NCI-H1694 treated with DMSO at 0.1 percent for 48 hours (cell line): ENCODE measurements at places on chromosomes 2 and 18.

DNA sequence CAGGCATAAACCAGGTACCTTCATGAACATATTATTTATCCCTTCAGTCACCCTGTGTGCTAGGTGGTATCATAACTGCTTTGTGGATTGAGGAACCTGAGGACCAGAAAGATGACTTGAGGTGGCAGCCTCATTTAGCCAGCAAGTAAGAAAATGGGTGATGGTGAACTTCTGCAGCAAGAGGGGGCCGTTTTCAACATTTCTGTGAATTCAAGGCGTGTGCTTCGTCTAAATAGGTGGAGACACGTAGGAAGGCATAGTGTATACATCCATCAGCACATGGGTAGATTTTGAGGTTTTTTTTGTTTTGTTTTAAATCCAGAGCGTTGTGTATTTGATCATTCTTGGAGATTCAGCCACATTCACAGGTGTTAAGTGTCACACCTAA lies 118.7 kb downstream of the SPTBN1 start:
- DNase-seq: no peak

GRCh38 chr2:177241711-177242120 lies 22.8 kb downstream of the NFE2L2 start:
- no peak for DNase-seq

DNA sequence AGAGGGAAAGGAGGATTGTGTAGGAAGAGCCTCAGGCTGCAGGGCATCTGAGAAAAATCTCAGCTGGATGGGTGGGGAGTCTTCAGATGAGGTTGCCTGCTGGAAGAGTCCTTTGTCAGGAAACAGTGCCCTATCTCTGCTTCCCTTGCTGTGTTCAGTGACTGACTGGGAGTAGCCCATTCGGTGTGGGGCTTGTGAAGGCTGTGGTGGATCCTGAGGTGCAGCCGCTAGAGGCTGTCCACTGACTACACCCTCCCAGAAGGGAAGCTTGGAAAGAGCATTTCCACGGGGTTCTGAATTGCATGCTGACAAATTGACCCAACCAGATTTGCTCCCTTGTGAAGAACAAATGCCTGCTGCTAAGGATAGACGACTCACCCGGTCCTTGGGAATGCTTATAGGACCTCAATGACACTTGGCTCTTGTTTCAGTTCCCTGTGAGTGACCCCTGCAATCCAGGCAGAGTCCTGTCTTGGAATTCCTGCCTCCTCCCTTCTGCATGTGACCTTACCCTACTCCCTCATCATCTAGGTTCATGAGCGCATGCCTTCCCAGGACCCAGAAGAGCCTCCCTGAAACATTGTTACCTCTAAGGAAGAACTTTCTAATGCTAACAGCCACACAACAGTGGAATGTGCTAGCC lies 109.7 kb upstream of the FAM136A start:
- DNase-seq: no peak

- no peak for DNase-seq
Measured at GRCh38 chr2:96701636-96702035, 38.2 kb downstream of the LMAN2L start.

- no peak for DNase-seq
Measured at GRCh38 chr2:147348931-147349555, 495.8 kb upstream of the ACVR2A start.

DNA sequence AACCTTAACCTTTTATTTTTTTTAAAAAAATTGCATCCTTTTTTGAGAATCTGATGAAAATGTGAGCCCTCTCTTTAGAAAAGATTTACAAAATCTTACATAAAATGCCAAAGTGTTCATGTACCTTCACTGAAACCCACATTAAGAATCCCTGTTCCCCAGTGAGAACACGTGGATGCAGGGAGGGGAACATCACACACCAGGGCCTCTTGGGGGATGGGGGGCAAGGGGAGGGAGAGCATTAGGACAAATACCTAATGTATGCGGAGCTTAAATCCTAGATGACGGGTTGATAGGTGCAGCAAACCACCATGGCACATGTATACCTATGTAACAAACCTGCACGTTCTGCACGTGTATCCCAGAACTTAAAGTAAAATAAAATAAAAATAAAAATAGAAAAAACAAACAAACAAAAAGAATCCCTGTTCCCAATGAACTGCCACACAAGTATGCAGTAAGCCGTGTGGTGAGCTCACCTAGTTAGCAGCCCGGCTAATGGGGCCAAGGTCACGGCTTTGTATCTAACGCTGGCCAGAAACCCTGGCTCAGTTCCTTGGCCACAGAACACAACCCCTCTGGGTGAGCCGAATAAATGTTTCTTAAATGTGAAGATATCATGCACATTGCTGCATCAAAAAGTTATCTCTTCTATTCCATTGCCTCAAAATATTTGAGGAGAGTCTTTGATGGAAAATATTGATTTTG lies 41.4 kb downstream of the CHST9 start:
- DNase-seq: no peak

DNA sequence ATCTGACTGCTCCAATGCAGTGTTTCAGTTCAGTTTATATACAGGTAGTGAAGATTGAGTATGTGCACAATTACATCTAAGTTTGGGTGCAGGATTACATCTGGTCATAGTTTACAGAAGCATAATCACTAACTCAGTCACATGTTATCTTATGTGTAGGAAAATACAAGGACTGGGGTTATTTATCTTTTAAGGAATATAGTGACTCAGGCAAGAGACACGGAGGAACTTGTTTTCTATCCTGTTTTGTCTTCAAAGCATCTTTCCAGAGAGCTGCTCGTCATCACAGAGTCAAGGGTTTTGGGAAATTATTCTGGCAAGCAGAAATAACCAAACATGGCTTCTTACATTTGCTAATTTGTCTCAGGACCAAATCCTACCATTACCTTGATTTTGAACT lies 1371.5 kb upstream of the TMEFF2 start:
- DNase-seq: no peak

DNA sequence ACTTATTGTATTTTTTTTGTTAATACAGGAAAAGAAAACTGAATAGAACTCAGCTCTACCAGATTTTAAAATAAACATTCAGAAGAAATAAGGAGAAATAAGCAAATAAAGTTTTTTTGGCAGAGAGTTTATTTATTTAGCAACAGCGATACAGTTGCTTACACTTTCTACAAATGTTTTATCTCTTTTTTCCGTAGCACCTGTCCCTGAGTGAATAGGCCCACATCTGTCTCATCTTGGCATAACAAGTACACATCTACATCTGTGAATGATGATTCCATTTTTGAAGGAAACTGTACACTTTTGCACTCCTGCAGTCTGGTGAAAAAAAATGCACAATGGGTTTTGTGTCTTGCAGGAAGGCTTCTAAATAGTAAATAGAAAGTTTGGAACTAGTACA lies 783.6 kb upstream of the ZEB2 start:
- no peak for DNase-seq

- no peak for DNase-seq
Measured at GRCh38 chr18:57436191-57436964, 1.2 kb downstream of the ONECUT2 start.

DNA sequence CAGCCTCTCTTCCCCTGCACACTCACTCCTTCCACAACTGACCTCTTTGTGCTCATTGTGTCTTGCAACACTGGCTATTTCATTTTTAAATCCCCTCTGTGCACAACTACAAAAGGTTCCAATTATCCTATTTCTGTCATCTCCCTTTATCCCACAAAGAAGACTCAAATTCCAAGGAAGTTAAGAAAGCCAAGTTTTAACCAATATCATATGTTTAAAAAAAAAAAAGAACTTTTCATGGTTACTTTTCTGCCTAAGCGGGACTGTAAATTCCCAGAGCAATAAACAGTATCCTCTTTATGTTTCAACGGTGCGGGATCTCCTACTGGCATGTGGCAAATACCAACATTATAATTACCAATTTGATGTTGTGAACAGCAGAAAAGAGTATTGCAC lies 83.8 kb downstream of the DOCK10 start:
- no peak for DNase-seq

DNA sequence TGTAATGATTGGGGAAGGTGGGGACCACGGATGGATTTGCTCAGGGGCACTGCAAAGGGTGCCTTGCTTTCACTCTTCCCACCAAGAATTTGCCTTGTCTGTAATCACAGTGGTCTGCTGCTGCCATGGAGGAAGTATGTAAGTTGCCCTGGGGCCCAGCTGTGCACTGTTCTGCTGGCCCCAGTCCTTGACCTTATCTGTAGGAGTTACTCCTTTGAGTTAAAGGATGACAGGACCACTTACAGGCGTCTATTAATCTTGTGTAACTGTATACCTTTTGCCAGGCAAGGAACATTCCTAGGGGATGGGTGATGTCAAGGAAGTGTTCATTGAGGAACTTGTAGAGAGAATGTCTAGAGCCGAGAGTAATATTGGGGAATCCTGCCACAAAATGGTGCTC lies 212.8 kb upstream of the LRRTM1 start:
- no peak for DNase-seq

- DNase-seq: no peak
Measured at GRCh38 chr2:24121469-24121868, 1.7 kb downstream of the PFN4 start.

DNA sequence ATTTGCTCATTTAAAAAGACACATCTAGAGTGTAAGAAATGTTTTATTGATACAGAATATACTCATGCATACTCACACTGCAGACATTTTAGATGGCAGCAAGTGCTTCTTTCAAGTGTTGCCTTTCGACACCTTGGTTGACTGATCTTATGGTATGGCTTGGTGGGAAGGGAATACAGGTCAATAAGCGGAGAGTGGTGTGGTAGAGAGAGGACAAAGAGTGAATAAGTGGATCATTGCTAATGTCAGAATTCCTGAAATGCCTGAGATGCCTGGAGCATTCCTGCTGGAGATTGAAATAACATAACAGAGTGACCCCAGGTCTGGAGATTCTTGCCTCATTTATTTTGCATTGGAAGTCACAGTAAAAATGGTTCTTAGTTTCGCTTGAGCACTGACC lies 76.7 kb downstream of the RND3 start:
- DNase-seq: no peak

DNA sequence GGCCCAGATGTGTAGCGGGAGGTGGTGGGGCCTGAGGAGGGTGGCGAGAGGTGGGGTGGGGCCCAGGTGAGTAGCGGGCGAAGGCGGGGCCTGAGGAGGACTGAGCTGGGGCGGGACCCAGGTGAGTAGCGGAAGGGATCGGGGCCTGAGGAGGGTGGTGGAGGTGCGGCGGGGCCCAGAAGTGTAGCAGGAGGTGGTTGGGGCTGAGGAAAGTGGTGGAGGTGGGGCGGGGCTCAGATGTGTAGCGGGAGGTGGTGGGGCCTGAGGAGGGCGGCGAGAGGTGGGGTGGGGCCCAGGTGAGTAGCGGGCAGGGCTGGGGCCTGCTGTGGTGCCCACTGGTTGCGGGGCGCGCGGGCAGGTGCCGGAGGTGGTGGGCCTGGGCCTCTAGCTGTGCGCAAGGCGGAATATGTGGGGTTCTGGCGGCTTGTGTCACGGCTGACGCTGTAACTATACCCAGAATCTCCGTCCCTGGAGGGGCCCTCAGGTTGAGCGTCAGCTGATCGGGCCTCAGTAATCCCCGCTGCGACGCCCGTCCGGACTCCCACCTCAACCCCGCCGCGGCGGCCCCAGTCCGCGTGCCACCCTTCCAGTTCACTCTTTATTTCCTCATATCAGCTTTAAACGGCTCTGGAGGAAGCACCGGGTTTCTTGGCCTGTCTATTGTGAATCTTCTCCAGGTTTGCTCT lies 866 bp upstream of the SF3B6 start:
- DNase-seq: no peak

- DNase-seq: peak; percentile 82
Measured at GRCh38 chr2:161946489-161947107, 127.4 kb downstream of the DPP4 start.

DNA sequence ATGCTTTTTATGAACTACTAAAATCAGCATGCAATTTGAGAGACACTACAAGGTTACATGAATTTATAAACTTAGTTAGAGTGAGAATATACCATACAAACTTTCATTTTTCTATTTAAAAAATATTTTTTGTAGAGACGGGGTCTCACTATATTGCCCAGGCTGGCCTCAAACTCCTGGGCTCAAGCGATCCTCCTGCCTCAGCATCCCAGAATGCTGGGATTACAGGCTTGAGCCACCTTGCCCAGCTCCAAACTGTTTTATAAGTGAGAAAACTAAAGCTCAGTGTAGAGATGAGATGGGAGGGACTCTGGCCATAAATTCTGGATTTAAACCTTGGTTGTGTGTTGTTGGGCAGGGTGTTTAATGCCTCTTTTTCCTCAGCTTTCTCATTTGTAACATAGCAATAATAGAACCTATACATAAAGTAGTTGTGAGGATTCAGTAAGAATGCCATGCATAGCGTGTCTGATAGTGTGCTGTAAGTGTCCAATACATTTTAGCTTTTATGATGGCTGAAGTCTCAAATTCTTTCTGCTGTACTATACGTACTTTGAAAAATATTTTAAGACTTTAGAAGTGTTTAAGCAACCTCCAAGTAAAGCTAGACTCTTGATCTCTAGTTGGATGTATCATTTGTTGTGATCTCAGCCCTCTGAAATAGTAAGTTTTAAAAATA lies 9.7 kb downstream of the CAB39 start:
- DNase-seq: no peak

DNA sequence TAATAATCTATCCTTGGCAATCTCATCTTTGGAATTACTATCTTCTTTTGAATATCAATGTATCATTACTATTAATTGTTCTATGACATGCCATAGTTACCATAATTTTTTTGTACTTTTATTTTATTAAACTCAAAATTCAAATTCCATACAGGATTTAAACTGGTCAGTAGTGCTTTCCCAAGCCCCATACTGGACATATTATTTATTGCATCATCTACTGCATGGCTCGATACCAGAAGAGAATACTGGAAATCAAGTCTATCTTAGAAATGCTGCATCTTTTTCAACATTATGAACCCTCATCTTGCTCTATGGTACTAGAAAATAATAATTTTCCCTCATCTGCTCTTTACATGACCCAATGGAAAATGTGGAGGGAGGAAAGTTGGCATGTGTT lies 9.4 kb upstream of the PDE1A start:
- DNase-seq: no peak

DNA sequence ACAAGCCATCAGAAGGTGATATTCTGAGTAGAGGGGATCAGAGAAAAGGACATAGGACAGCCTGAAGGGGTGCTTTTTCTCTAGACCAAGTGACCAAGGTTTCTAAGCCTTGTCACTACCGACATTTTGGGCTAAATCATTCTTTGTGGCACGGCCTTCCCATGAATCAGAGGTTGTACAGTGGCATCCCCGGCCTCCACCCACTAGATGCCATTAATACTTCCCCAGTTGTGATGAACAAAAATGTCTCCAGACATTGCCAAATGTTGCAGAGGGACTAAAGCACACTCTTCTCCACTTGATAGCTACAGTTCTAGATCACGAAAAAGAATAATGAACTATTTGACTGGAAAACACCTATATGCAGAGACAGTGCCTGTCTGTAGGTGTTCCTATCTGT lies 143.6 kb downstream of the PID1 start:
- DNase-seq: no peak

GRCh38 chr2:70817284-70817954 lies 3.0 kb downstream of the CLEC4F start:
- DNase-seq: no peak

DNA sequence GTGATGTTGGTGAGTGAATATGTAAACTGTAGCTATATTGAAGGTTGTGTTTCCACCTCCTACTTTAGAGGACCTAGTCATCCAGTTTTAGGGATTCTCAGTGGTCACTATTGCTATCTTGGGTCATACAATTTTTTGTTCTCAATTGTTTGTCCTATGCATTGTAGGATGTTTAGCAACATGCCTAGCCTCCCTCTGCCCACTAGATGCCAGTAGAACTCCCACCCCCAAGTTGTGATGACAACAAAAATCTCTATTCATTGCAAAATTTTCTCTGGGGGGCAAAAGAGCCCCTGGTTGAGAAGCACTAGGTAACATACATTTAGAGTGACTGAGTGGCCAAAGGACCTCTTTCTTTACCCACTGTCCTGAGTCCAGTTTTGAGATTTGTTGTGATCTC lies 87.3 kb downstream of the LRRTM4 start:
- no peak for DNase-seq
